ENCODE measurements at places on chromosomes 7 and 10. TPM values are rescaled to one million over a fixed set of nuclear protein-coding genes. Genes with fewer than 3 reads are reported as not detected.

The FIGNL1 gene
- 9.3 TPM for total RNA-seq

The C10orf71 gene
- not detected for total RNA-seq

The RNF32 gene
- 0.54 TPM for total RNA-seq

The LRRC27 gene
- 24.1 TPM for total RNA-seq

The MCU gene
- 27.0 TPM for total RNA-seq

The STOX1 gene
- 0.09 TPM for total RNA-seq

The KCNIP2 gene
- 1.2 TPM for total RNA-seq

The MSMB gene
- not detected for total RNA-seq

The SP8 gene
- total RNA-seq: not detected

The ACSM6 gene
- not detected for total RNA-seq

The MMD2 gene
- not detected for total RNA-seq

The EBLN1 gene
- total RNA-seq: not detected

The GLI3 gene
- total RNA-seq: 7.0 TPM

The TMEM196 gene
- total RNA-seq: not detected

The ASL gene
- 45.8 TPM for total RNA-seq

The GPR22 gene
- total RNA-seq: not detected

The PBLD gene
- total RNA-seq: 6.6 TPM

The SAP25 gene
- total RNA-seq: not detected

The SORCS3 gene
- total RNA-seq: 0.16 TPM

The TMEM176B gene
- not detected for total RNA-seq
